ENCODE measurements at places on chromosomes 4 and X. TPM values are rescaled to one million over a fixed set of nuclear protein-coding genes. Genes with fewer than 3 reads are reported as not detected.
A peak's percentile ranks its signal among the peaks of the same experiment; 100 is the strongest.

GRCh38 chr4:74400395-74400794 lies 35.5 kb downstream of the EREG start:
- no peak for DNase-seq
- H3K36me3 ChIP-seq, result no peaks in the 10 kb centered on the region
- H3K4me3 ChIP-seq, result no peak overlapping the region

The KCNIP4 gene
- 0.67 TPM for total RNA-seq

DNA sequence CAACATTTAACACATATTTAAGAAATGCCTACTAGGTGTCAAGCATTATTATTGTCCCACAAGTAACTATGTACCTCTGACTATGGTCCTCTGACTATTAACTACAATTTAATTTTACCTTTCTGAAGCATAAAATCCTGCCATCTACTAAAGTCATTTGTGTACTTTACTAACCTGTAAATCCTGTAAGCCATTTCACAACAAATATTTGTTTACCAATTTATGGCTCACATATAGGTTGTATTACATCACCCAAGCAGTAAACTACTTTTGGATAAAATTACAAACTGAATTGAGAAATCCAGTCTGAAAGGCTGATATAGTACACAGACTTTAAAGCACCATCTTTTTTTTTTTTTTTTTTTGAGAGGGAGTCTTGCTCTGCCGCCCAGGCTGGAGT lies 43.8 kb downstream of the CNGA1 start:
- H3K4me3 ChIP-seq, result no peak overlapping the region
- no peaks in the 10 kb centered on the region for H3K4me1 ChIP-seq
- no peak overlapping the region for H3K27ac ChIP-seq
- DNase-seq, result no peak
- H3K36me3 ChIP-seq, result no peaks in the 10 kb centered on the region

GRCh38 chr4:76802236-76803021 lies 95.5 kb downstream of the SOWAHB start:
- H3K4me1 ChIP-seq, result peaks cover 28% of the 10 kb centered on the region
- H3K4me3 ChIP-seq, result no peak overlapping the region
- H3K27me3 ChIP-seq, result no peaks in the 10 kb centered on the region

- no peaks in the 10 kb centered on the region for H3K36me3 ChIP-seq
- no peaks in the 10 kb centered on the region for H3K4me1 ChIP-seq
- no peak for DNase-seq
- no peak overlapping the region for H3K27ac ChIP-seq
- no peak overlapping the region for H3K4me3 ChIP-seq
- H3K27me3 ChIP-seq, result no peaks in the 10 kb centered on the region
These were observed 44.0 kb downstream of the RNF212 start for GRCh38 chr4:1069394-1069793.

The RASSF6 gene
- 0.08 TPM for total RNA-seq

- H3K27ac ChIP-seq, result no peak overlapping the region
- H3K4me3 ChIP-seq, result no peak overlapping the region
- no peaks in the 10 kb centered on the region for H3K36me3 ChIP-seq
- H3K27me3 ChIP-seq, result no peaks in the 10 kb centered on the region
These were observed 310.5 kb downstream of the TENM3 start for GRCh38 chr4:182553653-182554052.

- no peak overlapping the region for H3K4me3 ChIP-seq
- DNase-seq, result no peak
- H3K27me3 ChIP-seq, result no peaks in the 10 kb centered on the region
- no peaks in the 10 kb centered on the region for H3K4me1 ChIP-seq
- H3K27ac ChIP-seq, result no peak overlapping the region
- H3K36me3 ChIP-seq, result no peaks in the 10 kb centered on the region
These were observed 121.2 kb downstream of the NDST3 start for GRCh38 chr4:118155516-118155915.

The KLB gene
- total RNA-seq, result not detected

The GPM6B gene
- total RNA-seq, result 89.5 TPM

DNA sequence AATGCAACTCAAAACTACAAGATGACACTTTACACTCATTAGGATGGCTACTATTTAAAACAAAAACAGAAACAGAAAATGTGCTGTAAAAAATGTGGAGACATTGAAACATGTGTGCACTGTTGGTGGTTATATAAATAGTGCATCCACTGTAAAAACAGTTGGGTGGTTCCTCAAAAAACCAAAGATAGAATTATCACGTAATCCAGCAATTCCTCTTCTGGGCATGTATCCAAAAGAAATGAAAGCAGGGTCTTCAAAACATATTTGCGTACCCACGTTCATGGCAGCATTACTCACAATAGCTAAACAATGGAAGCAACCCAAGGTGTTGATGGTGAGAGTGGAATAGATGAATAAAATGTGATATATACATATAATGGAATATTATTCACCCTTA lies 967.2 kb downstream of the TRAM1L1 start:
- H3K4me3 ChIP-seq, result no peak overlapping the region
- H3K27ac ChIP-seq, result no peak overlapping the region
- DNase-seq, result peak; percentile 56
- no peaks in the 10 kb centered on the region for H3K27me3 ChIP-seq

GRCh38 chr4:37675587-37676290 lies 10.4 kb downstream of the RELL1 start:
- no peaks in the 10 kb centered on the region for H3K27me3 ChIP-seq
- no peak overlapping the region for H3K27ac ChIP-seq
- H3K4me3 ChIP-seq, result no peak overlapping the region
- 0 out of 2 replicates have a peak, but pooled peaks cover 6% of the 10 kb centered on the region for H3K4me1 ChIP-seq

DNA sequence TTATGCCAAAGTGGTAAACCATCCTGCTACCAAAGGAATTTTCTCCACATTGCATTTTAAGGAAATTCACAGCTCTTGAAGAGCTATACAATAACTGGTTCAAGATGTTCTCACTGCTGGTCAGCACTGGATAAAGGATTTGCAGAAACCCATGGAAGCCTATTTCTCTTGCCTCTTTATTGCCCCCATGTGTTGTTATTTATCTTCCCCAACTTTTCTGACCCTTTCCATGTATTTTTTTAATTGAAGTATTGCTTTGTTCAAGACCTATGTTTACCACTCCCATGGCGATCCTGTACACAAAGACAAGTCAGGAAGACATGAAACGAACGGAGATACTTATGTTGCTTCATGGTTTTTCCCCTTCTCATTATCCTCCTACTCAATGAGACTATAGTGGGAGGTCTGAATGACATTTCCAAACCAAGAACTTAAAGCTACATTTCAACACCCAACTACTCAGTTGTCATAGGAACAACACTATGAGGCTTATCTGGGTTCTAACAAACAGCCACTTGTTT lies 566.4 kb upstream of the DIPK2B start:
- H3K4me3 ChIP-seq, result no peak overlapping the region
- no peaks in the 10 kb centered on the region for H3K27me3 ChIP-seq
- H3K4me1 ChIP-seq, result no peaks in the 10 kb centered on the region
- H3K36me3 ChIP-seq, result no peaks in the 10 kb centered on the region

DNA sequence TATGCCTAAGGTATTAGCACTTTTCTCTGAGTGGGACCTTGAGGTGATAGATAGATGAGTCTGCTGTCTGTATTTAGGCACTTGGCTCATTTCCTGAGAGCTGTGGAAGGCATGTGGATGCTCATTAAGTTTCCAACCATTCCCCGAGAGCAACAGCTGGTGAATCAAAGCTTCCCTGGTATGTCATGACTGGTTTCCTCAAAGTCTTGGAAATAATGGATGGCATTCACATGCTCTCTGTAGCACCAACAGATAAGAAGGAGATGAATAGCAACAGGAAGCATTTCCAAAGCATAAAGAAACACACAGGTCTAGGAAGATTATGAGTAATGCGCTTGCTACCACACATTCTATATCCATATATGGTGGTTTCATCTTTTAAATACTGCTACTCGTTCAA lies 118.3 kb upstream of the ETNPPL start:
- H3K27ac ChIP-seq, result peak overlapping the region; percentile 47
- peaks cover 38% of the 10 kb centered on the region for H3K4me1 ChIP-seq
- no peaks in the 10 kb centered on the region for H3K27me3 ChIP-seq
- H3K36me3 ChIP-seq, result no peaks in the 10 kb centered on the region

DNA sequence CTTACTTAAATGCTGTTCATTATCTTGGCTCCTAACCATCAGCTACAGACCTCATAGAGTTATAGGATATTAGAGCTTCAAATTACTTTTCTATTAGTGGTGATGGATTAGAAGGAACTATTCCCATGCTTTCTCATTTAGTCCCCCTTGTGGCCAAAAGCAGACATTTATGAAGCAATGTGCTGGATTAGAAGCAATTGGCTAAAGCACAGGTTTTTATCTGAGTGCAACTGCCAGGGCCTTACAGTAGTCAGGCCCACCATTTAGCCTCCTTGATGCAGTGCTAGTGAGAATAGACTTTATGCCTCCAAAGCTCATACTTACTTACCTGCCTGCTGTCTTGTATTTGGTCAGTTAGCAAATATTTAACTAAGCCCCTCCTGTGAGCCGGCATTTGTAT lies 93.0 kb downstream of the TSPAN7 start:
- peak; percentile 48 for DNase-seq
- H3K27ac ChIP-seq, result no peak overlapping the region
- no peaks in the 10 kb centered on the region for H3K4me1 ChIP-seq
- no peaks in the 10 kb centered on the region for H3K36me3 ChIP-seq
- no peak overlapping the region for H3K4me3 ChIP-seq

DNA sequence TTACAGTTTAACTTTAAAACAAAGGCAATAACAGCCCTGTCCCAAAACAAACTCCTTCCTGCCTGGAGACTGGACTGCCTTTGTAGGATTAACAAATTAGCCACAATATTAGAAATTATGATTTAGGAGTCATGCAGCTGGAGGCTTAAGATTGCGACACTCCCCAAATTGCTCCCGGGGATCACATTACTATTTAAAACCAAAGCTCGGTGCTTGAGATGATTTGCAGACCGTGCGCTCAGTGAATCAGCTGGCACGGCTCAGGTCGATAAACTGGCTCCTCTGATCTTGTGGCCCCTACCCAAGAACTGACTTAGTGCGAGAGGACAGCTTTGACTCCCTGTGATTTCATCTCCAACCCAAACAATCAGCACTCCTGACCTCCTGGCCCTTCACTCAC lies 829.3 kb downstream of the NLGN4X start:
- no peaks in the 10 kb centered on the region for H3K36me3 ChIP-seq
- no peak overlapping the region for H3K4me3 ChIP-seq
- no peak for DNase-seq
- H3K27me3 ChIP-seq, result no peaks in the 10 kb centered on the region
- no peak overlapping the region for H3K27ac ChIP-seq

DNA sequence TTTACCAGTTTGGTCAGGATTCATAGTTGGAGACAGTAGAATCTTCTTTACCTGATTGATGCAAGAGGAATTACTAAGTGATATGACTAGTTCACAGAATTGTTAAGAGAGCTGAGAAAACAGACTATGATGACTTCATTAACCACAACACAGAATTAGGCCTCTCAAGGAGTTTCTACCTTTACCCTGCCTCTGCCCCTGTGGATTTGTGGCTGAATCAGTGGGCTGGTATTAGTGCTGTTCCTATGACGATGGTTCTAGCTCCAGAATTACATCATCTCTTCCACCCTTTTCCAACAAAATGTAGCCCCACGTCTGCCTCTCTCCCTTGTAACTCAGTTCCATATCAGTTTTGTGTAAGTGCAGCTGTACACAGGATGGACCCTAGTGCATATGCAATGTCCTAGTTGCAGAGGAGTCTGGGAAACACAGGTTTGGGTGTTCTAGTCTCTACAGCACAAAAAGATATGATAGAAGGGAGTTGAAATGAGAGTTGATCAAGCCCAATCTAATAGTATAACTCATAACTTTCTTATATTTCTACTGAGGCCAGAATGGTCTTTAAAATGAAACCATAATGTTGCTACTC lies 99.3 kb downstream of the ANXA5 start:
- H3K4me3 ChIP-seq, result no peak overlapping the region
- H3K27me3 ChIP-seq, result no peaks in the 10 kb centered on the region
- H3K27ac ChIP-seq, result no peak overlapping the region
- H3K4me1 ChIP-seq, result no peaks in the 10 kb centered on the region

DNA sequence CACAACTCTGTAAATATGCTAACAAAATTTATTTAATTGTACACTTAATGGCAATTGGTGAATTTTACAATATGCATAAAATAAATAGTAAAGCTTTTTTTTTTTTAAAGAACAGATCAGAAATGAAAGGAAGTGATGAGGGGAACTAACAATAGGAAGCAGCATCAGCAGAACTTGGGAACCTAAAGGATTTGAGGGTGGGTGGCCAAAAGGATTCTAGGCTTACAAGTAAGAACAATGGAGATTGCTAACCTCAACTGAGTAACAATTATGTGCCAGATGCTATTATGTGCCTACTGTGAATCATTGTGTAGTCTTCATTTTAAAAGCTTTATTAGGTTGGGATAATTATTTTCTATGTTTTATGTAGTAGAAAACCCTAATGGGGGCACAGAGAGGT lies 185.2 kb downstream of the LDB2 start:
- no peak for DNase-seq
- H3K27ac ChIP-seq, result no peak overlapping the region
- H3K36me3 ChIP-seq, result no peaks in the 10 kb centered on the region
- no peaks in the 10 kb centered on the region for H3K27me3 ChIP-seq
- H3K4me1 ChIP-seq, result no peaks in the 10 kb centered on the region
- H3K4me3 ChIP-seq, result no peak overlapping the region

DNA sequence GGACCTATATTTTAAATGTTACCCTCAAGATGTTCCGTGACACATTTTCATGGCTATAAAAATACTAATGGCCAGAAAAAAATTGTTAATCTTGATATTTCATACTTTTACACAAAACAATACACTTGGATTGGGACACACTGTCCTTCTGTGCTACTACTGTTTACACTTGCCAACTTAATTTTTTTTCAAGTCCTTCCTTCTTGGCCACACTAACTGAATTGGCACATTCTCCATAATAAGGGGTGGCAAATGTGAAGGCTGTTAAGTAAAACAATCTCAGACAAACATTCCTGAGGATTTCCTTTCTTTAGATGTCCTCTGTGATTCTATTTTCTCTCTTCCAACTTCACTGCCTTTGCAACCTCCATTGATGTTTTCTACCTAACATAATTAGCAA lies 225.8 kb downstream of the IQCM start:
- H3K36me3 ChIP-seq, result no peaks in the 10 kb centered on the region
- no peaks in the 10 kb centered on the region for H3K27me3 ChIP-seq
- H3K27ac ChIP-seq, result no peak overlapping the region
- no peak for DNase-seq
- H3K4me3 ChIP-seq, result no peak overlapping the region
- no peaks in the 10 kb centered on the region for H3K4me1 ChIP-seq

The ADH7 gene
- not detected for total RNA-seq

DNA sequence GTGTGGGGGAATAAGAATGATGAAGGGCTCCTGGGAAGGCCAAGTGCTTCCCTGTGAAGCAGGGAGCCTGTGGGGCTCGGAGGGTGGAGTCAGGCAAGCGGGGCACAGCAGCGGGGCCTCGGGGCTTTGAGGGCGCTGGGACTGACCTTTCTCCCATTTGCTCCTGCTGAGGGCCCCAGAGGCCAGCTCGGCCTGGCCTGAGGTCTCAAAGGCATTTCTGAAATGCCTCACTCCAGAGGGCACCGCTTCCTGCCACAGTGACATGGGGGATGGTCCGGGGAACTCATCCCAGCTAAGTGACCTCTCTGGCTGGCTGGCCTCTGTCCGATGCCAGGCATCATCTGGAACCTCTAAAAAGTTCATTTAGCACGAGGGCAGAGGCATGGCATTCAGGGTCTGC lies 98.8 kb upstream of the STX18 start:
- no peak overlapping the region for H3K4me3 ChIP-seq
- H3K27ac ChIP-seq, result no peak overlapping the region
- no peaks in the 10 kb centered on the region for H3K4me1 ChIP-seq
- no peaks in the 10 kb centered on the region for H3K27me3 ChIP-seq
- no peaks in the 10 kb centered on the region for H3K36me3 ChIP-seq

The RNF128 gene
- not detected for total RNA-seq

All from SJCRH30 (cell line).